HFF-Myc (cell line): ENCODE measurements at places on chromosomes 3 and 15.

DNA sequence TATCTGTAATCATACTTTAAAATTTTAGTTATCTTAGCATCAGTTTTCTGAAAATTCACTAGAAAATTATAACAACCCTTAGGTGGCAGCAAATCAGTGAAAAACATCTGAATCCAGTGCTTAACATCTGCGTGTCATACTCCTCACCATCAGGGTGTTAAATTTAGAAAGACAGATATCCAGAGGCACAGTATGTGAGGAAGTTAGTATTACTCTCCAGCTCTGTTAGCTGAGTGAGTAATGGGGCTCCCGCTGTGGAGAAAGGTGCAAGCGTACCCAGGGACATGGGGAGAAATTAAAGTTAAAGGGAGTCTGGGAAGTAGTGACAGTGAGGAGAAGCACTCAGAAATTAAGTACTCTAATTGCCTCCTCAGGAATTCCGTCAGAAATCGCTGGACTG lies 50.9 kb downstream of the CEP63 start:
- no peak for DNase-seq

GRCh38 chr15:73575636-73576247 lies 57.4 kb downstream of the NPTN start:
- peak; percentile 56 for DNase-seq

DNA sequence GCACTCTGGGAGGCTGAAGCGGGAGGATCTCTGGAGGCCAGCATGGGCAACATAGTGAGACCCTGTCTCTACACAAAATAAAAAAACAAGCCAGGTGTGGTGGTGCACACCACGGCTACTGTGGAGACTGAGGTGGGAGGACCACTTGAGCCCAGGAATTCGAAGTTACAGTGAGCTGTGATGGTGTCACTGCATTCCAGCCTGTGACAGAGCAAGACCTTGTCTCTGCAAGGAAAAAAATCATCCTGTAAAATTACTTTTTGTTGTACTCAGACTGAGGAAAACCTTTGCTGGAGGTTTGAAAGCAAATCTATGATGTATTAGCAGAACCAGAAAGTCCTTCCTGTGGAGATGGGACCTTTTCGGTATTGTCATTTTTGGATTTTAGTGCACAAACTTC lies 63.3 kb downstream of the ATP1B3 start:
- DNase-seq: no peak

GRCh38 chr3:123686251-123686650 lies 101.4 kb upstream of the HACD2 start:
- no peak for DNase-seq

GRCh38 chr3:80099559-80100066 lies 331.8 kb upstream of the ROBO1 start:
- DNase-seq: no peak

- no peak for DNase-seq
These were observed 19.9 kb upstream of the IL20RB start for GRCh38 chr3:136937851-136938250.

GRCh38 chr3:195094191-195094921 lies 176.6 kb downstream of the XXYLT1 start:
- no peak for DNase-seq

- DNase-seq: no peak
These were observed 109.1 kb upstream of the LRIG1 start for GRCh38 chr3:66609660-66610561.

DNA sequence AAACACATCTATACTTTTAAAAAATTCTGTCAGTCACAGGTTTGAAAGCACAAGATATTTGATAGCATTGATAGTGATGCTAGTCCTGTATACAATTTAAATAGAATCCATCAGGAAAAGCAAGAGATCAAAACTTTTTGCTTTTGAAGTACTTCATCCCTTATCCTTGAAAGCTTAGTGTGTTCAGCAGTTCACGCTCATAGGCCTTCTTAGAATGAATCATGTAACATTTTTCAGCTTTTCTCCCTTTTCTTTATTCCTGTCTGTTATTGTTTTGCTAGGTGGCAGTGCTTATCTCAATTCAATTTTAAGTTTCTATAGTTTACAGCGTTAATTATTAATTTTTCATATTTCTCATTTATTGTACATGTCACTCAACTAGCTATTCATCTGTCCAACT lies 69.1 kb downstream of the FGF7 start:
- no peak for DNase-seq

DNA sequence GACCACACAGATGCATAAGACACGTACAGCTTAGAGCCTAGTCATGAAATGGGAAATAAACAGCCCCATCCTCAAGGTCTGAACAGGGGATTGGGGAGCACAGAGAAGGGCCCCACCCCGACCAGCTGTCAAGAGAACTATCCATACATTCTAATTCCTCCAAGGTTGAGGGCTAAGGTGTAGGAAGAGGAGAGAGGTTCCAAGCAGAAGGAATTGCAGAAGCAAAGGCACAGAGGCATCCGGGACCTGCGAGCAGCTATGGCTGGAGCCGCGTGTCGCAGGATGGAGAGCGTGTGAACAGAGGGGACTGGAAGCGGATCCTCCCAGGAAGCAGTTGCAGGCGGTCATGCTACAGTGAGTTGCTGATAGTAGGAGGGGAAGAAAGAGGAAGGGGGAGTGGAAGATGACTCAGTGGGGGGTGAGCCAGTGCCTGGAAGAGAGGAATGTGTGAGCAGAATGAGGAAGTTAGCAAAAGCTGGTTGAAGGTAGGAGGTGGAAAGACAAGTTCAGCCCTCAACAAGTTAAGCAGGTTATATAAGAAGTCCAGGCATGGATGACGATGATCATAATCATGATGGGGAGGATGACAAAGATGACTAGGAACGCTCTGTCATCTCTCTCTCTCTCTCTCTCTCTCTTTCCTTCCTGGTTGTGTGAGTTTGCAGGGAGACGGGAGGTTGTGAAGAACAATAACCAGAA lies 89.7 kb downstream of the LIPC start:
- peak; percentile 43 for DNase-seq

DNA sequence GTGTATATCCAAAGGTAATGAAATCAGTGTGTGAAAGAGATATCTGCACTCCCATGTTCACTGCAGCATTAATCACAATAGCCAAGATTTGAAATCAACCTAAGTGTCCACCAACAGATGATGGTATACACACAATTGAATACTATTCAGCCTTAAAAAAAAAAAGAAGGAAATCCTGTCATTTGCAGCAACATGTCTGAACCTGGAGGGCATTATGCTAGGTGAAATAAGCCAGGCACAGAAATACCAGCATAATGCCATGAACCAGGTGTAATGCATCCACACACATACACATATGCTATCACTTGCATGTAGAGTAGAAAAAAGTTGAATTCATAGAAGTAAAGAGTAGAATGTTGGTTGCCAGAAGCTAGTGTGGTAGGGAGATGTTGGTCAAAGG lies 18.4 kb upstream of the NR1I2 start:
- no peak for DNase-seq

DNA sequence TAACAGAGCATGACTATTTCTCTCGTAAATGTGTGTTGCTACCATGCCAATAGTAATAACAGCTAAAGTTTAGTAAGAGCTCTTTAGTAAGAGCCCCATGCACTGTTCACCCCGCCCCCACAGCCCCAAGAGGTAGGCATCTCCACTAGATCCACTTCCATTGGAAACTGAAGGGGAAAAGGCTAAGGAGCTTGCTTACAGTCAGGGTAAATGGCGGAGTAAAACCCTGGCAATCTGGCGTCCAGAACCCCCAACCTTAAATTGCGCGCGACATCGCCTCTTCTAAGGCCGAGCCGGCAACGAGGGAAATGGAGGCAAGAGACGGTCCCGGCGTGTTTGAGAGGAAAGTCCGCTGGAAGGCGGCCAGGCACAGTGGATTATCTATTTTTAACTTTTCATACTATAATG lies 654 bp upstream of the C3orf38 start:
- DNase-seq: no peak

DNA sequence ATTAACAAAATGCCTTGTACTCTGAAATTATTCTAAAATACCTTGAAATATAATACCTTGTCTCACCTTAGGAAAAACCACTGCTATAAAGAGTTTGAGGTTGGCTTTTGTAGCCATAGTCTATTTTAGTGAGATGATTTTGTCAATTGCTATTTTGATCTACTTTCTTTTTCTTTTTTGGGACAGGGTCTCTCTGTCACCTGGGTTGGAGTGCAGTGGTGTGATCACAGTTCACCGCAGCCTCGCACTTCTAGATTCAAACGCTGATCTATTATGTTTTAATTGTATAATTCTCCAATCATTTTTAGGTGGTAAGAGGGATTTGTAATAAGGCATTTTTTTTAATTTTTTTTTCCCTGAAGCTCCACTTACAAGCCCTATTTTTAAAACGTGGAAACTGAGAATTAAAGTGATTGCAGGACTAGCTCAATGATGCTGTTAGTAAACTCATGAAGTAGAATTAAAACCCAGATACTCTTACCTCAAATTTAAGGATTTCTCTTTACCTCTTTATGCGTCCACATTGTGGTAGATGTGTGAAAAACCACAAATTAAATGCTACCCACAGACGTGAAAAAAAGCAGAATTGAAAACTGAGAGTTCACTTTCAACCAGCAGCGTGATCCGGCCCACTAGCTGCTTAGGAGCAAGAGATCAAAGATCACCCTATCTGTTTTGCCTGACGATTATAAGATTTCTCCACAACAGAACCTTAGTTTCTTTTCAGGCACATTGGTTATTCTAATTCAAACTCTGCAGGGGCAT lies 384.2 kb downstream of the CGGBP1 start:
- no peak for DNase-seq

DNA sequence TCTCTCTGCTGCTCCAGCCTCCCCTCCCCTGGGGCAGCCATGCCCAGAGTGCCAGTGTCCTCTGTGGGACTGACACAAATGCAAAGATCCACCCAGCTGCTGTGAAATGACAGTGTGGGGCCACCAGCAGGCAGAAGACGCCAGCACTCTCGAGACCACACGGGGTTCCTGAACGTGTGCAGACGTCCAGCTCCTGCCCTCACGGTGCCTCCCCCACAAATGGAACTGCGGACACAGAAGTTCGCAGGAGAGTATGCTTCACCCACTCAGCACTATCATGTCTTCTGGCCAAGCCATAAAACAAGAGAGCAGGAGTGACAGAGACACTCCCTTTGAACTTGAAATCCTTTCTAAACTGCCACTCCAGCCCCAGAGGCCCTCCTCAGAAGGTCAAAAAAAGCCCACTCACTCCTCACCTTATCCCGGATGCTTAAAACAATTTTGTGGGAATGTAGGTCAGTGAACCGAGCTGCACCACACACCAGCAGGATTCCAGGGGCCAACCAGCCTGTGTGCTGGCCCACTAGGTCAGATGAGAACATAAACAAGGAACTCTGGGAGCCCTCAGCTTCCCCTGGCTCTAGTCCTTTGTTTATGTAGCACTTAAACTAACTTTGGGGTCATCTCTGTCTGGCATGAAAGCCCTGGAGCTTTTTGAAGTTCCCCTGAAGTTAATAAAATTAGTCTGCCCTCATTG lies 112.6 kb downstream of the DNAJB8 start:
- DNase-seq: no peak

GRCh38 chr3:127409421-127410136 lies 121.7 kb upstream of the PRR20G start:
- DNase-seq: no peak

DNA sequence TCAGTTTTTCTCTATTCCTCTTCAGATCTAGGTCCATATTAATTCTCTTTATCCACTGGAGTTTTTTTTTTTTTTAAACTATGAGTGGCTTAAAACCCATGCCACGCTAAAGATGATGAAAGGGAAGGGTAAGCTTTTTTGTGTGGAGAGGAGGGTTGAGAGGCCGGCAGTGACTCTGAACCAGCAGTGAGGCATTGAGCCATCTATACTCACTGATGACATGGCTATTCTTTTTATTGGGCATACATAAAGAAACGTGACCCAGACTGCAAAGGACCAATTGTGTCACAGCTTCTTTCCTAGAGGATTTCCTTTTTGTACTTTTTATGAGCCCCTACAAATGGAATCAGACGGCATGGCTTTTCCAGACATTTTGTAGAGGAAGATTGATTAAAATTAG lies 662.2 kb downstream of the AGBL1 start:
- no peak for DNase-seq

- no peak for DNase-seq
These were observed 7.2 kb downstream of the RCN2 start for GRCh38 chr15:76938752-76939151.

- no peak for DNase-seq
These were observed 323.3 kb downstream of the CLSTN2 start for GRCh38 chr3:140258222-140258724.

- DNase-seq: no peak
These were observed 135.8 kb upstream of the ANKRD28 start for GRCh38 chr3:15933439-15934139.

GRCh38 chr3:13414040-13414729 lies 5.9 kb downstream of the NUP210 start:
- DNase-seq: no peak

GRCh38 chr15:50246631-50247030 lies 18.9 kb downstream of the HDC start:
- DNase-seq: no peak

DNA sequence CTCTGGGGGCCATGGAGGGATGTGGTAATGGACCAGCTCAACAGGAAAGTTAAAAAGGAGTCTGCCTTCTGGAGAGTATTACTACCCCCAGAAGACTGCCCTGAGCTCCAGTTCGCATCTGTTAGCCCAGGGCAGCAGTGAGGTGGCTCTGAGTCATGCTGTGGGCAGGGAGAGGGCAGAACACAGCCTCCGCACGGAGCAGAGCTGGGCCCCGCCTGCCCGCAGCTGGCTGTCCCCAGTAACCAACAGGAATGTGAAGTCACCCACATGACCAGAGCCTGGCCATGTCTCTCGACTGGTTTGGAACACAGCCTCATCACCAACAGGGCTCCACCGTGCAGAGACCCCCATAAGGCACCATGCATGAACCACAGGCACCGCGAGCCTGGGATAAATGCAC lies 62.1 kb downstream of the CYFIP1 start:
- DNase-seq: peak; percentile 11

DNA sequence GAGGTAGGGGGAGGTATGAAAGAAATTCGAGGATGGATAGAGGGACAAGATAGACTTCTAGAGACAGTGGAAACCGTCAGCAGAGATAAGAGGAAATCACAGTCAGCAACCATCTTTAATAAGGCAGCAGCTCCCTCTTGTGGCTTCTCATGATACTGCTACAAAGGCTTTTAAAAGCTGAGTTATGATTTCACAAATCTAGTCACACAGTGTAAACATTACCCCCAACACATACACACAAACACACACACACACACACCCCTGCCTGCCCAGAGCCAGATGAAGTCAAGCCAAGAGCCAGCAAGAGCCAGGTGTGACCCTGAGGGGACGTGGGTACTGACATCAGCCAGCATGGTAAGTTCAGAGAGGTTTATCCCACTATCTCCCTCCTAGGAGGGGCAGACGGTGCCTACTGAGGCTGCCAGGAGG lies 18.9 kb upstream of the TGM5 start:
- DNase-seq: peak; percentile 50

- no peak for DNase-seq
These were observed 37.4 kb downstream of the ADCY5 start for GRCh38 chr3:123411340-123412040.

GRCh38 chr3:70471464-70472342 lies 159.3 kb upstream of the MDFIC2 start:
- DNase-seq: no peak

- DNase-seq: no peak
These were observed 309.4 kb upstream of the WNT5A start for GRCh38 chr3:55796533-55796932.

GRCh38 chr3:63450023-63450422 lies 171.9 kb downstream of the SYNPR start:
- no peak for DNase-seq

- no peak for DNase-seq
These were observed 109.5 kb downstream of the THRB start for GRCh38 chr3:24385012-24385615.

- no peak for DNase-seq
These were observed 141.0 kb upstream of the ARHGEF26 start for GRCh38 chr3:153980252-153980590.

GRCh38 chr3:9912294-9912935 lies 4.5 kb upstream of the IL17RC start:
- no peak for DNase-seq
